ENCODE measurements at places on chromosomes 7 and 10.

DNA sequence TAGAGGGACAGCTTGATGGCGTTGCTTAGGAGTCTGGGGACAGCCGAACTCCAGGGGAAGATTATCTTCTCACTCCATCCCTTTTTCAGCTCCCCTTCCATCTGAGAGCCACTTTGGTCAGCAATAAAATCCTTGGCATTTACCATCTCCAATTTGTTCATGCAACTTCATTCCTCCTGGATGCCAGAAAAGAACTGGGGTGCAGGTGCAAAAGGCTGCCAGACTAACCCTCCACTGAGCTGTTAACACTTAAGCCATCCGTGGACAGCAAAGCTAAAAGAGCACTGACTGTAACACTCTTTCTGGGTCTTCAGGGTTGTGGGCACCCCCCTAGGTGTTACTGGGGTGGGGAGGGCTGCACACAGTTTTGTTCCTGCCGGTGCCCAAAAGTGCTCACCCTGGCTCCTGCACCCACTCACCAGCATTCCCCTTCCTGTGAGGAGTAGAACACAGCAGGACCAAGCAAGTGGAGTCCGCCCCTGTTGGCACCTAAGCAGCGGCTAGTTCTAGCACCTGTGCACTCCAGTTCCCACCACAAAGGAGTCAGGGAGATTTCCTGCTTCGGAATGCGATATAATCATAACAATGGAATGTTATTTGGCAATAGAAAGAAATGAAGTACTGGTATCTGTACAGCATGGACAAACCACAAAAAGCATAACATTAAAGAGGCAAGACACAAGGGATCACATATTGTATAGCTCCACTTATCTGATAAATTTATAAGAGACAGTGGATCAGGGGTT, 95.1 kb downstream of the NPY start:
- peak; percentile 12 for DNase-seq

GRCh38 chr7:33971106-33971505, 65.8 kb downstream of the BMPER start:
- no peak for DNase-seq

GRCh38 chr10:133456041-133456951, 2.6 kb downstream of the SCART1 start:
- DNase-seq = no peak

DNA sequence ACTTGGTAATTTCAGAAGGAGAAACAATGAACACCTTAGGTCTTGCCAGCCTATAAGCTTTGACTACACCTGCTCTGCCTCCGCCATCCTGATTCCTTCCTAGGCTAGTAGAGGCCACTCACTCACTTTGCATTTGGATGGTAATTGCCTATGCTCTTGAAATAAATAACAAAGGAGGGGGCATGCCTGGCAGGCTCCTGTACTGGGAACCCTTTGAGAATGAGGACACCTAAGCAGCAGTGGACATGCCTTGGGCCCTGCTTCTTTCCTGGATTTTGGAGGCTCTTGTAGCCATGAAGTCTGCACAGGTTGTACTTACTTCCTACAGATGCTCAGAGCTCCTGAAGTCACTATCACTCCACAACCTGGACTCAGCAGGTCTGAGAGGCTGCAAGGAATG, 65.8 kb downstream of the BLNK start:
- DNase-seq = no peak

- DNase-seq = no peak
These were observed 1.9 kb downstream of the VWDE start for GRCh38 chr7:12401538-12402364.

DNA sequence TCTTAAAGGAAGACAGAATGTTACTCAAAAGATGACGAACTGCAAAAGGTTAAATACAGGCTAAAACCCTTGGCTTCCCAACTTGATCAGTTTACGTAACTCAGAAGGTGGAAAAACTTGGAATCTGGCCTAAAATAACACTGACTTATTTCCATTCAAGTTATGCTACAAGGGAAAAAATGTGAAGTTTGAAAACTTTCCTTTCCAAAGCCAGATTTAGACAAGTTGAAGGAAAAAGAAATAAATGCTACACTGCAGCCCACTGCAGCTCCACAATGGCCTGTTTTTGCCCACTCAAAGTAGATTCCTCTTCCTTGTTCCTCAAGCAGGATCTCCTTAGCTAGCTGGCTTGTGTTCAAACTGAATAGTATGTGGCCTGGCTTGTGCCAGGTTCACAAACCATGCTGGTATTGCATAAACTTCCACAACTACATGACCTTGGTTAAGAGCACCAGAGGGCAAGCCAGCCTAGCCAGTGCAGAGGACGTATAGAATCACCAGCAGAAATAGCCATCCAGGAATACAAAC, 166.2 kb downstream of the CPEB3 start:
- peak; percentile 78 for DNase-seq

DNA sequence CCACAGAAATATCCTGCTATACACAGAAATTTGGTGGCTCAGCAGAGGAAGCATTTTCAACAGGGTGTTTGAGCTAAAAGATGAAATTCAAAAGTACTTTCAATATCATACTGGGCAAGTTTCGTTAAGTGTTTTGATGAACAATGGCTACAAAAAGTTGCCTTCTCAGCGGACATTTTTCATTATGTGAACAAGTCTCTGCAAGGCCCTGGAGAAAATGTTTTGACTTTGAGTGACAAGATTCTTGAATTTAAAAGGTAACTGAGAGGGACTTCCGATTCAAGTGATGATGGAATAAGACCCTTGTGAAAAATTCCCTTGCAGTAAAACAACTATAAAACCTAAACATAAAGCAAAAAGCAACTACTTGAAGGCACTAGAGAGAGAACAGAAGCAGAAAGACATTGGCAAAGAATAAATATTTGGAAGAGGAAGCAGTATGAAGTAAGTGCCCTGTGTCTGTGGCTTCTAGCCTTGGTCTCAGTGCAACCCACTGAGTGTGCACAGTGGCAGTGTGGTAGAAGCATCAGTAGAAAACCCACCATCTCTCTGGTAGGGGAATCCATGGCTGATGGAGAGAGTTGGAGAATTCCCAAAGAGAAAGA, 62.5 kb upstream of the NAMPT start:
- no peak for DNase-seq

- DNase-seq = no peak
These were observed 93.6 kb downstream of the UBE2H start for GRCh38 chr7:129859183-129859582.

DNA sequence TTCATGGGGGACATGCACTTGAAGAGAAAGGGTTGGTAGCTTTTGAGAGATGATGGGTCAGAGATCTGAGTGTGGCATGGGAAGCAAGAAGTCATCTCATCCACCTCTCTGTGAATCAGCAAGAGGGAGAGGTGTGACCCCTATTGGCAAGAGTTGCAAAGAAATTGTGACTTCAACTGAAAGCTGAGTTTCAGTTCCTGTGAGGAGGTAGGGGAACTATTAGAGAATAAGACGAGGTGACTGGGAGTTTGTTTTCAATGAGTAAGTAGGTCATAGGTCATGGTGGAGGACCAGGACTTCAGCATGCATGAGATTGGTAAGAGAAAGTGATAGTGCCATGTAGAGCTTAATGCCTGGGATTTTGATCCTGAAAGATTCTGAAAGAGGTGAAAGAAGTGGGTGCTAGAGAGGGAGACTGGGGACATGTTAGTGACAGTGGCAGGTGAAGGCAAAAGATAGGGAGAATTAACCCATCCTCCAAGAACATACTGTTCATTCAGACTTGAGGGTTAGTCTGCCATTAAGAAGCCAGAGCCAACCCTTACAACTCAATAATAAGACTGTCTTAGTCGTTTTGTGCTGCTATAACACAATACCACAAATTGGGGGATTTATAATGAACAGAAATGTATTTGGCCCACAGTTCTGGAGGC, 75.5 kb upstream of the CAPZA2 start:
- DNase-seq = peak; percentile 40

DNA sequence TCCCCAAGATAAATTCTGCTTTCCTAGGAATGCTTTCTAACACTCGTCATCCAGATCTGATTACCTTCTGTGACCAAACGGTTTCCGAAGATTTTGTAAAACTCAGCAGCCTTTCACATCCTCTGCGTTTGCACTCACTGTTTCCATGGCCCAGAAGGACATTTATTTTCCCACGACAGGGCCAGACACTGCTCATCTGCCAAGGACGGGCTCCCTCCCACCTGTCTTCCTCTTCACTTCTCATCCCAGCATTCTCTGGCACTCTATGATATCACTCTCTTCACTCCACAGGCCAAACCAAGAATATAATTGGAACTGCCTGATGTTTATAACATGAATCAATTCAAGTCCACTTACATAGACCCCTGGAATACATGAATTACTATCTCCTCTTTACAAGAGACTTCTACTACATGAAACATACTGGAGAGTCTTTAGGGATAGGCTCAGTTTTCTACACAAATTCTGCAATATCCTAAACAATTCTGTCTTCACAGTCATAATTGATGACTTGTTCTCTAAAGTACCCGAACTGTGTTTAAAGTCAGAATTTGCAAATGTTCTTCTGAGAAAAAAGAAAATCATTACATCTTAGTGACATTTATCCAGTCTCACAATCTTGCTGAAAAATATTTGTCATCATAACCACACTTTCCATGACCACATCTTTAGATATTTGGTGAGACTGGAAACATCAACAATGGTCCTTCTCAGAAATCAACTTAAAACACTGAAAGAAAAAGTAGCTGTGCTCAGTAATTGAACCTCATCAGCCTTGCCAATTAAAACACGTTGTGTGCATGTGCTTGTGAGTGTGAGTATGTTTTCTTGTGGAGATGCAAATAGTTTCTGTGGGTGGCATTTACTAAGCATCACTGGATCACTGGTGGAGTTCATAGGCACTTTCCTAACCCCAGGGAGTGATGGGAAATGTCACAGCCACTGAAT, 79.5 kb upstream of the PRSS58 start:
- no peak for DNase-seq

DNA sequence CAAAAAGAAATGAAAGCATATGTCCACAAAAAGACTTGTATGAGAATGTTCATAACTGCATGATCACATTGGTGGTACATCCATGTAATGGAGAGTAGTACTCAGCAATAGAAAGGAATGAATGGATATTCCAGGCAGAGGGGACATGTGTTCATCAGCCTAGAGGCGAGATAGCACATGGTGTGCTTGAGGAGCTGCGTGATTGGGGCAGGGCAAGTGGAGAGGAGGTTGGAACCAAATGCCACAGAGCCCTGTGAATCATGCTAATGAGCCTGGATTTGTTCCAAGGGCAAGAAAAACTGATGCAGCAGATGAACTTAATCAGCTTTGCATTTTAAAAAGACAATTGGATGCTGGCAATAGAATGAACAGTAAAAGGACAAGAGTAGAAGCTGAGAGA, 73.3 kb downstream of the C10orf90 start:
- DNase-seq = no peak
